NCI-H2029 (cell line): ENCODE measurements at places on chromosomes 5 and 9.

GRCh38 chr9:119004618-119004990 lies 364.6 kb downstream of the BRINP1 start:
- DNase-seq = peak; percentile 54

- DNase-seq = no peak
Observed at GRCh38 chr5:134131165-134131564, 16.7 kb downstream of the TCF7 start.

- DNase-seq = no peak
Observed at GRCh38 chr9:100669968-100670367, 92.1 kb downstream of the CAVIN4 start.

DNA sequence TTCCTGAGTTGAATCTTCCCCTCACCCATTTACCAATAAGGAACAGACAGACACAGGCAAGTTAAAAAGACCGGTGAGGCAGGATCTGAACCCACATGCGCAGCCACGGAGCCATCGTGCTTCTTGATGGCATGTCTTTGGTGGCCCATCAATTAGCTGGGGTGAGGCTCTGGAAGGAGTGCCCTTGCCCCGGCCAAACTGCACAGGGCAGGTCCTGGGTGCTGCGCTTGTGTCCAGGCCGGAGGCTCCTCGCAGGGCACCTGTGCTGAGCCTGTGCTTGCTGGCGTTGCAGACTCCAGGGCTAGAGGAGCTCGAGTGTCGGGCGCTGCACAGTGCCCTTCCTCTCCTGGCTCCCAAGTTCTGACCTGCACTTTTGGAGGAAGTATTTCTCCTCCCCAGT lies 66.4 kb downstream of the PSMB7 start:
- DNase-seq = no peak

GRCh38 chr9:85909390-85909789 lies 31.6 kb upstream of the NAA35 start:
- no peak for DNase-seq
